ENCODE measurements at places on chromosomes 3 and 15.

- DNase-seq: no peak
Observed at GRCh38 chr3:69205385-69205784, 83.0 kb upstream of the LMOD3 start.

- DNase-seq: peak; percentile 68
Observed at GRCh38 chr3:184417619-184418327, 37.9 kb downstream of the CHRD start.

DNA sequence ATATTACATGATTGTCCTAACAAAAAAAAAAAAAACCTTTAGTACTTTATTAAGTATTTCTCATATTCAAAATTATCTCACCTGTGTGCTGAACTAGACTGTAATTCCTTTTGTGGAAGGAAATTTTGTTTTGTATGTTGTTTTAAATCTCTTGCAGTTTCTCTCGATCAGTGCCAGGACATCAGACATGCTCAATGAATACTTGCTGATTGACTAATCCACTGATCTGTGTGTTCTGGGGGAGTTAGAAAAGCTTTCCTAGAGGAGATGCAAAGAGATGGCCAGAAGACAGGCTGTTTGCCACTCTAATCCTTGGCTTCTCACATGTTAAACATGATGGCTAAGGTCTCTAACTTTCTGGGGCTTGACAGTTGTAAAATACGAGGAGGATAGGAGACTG, 233.3 kb upstream of the NR2E3 start:
- DNase-seq: no peak

- no peak for DNase-seq
Observed at GRCh38 chr3:129747992-129748391, 141.5 kb upstream of the PLXND1 start.

DNA sequence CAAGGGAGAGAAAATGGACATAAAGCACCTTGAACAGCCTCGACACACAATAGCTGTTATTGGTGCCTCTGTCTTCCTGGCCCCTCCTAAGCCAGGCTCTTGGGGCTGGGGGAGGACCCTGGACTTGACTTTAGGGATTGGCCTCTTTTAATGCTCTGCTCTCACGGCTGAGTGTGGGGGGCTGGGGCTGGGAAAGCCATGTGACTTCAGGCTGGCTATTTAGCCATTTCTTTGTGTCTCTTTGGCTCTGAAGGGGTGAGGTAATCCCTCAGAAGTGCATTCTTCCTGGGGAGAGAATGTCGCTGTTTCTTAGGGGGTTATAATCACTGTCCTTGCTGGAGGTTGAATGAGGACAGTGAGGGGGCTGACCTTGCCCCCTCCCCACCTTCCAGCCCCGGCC, 26.2 kb downstream of the MAGEF1 start:
- DNase-seq: no peak

DNA sequence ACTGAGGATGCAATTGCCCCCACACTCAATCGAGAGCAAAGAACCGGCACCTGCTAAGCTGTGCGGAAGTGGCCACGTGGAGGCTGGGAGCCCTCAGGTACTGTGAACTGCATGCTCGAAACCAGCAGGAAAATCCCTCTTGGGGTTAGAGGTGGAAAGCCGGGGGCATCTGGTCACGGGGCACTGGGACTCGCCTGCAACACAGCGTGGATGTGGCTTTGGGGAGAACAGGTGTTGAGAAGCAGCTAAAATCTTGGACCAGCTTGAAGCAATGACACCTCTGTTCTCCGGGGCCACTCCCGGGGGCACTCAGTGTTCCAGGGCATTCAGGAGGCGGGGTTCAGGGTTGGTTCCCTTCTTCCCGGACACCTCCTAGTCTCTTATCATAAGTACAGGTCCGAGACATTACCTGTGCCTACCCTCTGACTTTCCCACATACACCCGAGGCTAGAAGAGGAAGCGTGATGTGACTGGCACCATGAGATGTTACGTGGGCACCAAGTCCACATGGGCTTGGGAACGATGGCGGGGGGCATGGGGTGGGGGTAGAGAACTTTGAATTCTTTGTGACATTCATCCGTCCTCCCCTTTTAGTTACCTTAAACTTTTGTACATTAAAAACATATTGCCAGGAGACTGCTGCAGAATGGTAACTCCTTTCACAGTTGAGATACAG, 172.0 kb downstream of the ADAMTS17 start:
- DNase-seq: no peak

GRCh38 chr15:31214864-31215489, 111.7 kb upstream of the KLF13 start:
- no peak for DNase-seq

- DNase-seq: no peak
Observed at GRCh38 chr3:18837137-18837755, 311.1 kb upstream of the KCNH8 start.

GRCh38 chr15:74345051-74345450, 22.4 kb downstream of the CYP11A1 start:
- DNase-seq: no peak

- no peak for DNase-seq
Observed at GRCh38 chr15:31031471-31032067, 40.1 kb upstream of the MTMR10 start.

DNA sequence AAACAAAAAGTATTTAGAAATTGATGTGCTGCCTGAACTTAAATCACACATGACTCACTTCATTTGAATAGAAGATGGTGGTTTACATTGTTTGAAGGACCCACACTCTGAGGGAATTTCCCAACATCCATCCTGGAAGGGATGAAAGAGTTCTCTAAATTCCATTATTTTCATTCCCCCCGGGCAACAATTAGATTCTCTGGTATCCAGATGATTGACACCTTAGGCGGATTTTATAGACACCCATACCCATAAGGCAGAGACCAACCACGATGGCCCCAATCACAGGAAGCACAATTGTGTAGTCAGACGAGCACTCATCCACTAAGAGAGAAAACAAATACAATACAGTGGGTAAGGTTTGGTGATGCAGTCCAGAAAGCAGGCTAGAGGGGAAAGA, 24.6 kb upstream of the MCCC1 start:
- DNase-seq: no peak

- DNase-seq: no peak
Observed at GRCh38 chr15:92006186-92007028, 152.9 kb downstream of the SLCO3A1 start.

GRCh38 chr3:122635789-122636188, 44.9 kb upstream of the PARP14 start:
- no peak for DNase-seq

DNA sequence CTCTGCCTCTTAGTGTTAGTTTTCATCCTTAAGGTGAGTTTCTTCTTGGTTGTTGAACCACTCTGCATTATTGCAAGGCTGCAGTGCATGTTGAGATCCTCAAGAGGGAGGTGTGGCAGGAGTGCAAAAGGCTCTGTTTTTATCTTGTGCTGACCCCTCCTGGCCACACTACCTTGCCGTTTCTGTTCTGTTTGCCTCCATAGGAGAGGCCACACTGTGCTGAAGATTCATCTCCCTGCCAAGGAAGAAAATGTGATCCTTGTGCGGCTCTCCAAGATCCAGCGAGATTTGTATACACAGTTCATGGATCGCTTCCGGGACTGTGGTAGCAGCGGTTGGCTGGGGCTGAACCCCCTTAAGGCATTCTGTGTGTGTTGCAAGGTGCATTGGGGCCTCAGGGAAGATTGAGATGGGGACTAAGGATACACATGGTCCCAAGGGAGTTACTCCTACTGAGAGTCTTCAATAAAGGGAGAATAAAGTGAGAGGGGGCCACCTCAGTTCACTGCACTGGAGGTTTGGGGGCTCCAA, 33.0 kb upstream of the TEX264 start:
- peak; percentile 3 for DNase-seq

DNA sequence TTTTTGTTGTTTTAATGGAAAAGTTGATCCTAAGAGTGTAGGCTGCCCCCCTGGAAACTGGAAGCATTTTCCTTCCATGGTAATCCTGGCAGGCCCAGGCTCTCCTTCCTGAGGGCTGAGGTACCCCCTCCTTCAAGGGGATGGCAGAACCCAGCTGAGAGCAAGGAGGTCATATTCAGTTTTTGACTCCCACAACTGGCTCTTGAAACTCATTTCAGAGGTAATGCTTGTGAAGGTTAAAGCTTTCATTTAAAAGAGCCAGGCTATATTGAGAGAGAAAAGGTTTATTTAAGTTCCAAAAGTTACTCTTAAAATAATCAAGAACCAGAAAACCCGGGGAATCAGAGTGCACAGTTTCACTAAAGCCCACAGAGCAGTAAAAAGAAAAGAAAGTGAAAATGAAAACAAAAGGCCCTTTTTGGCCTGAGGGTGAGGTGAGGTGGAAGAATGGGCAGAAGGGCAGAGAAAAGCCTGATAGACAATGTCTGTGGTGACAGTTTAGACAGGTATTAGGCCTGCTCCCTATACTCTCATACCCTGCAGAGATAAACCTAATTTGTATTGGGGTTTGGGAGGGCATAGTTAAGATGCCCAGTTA, 47.0 kb upstream of the RBP1 start:
- no peak for DNase-seq

DNA sequence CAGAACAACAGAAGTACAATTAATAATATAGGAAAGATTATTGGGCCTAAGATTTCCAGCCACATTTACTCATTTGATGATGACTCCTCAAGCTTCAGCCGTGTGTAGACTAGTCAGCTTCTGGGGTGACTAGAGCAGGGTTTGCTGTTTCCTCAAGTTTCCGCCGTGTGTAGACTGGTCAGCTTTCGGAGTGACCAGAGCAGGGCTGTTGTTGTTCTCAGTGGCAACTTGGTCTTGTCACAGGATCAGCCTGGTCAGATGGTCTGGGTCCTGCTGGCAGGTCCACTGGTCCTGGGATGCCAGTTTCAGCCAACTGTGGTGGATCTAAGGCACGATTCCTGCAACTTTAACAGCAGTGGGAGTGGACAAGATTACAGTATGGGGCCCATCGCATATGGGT, 21.8 kb upstream of the NOX5 start:
- no peak for DNase-seq

- DNase-seq: no peak
Observed at GRCh38 chr3:28252001-28252431, 10.6 kb downstream of the CMC1 start.

- DNase-seq: no peak
Observed at GRCh38 chr15:41809526-41810220, 18.2 kb upstream of the JMJD7 start.

DNA sequence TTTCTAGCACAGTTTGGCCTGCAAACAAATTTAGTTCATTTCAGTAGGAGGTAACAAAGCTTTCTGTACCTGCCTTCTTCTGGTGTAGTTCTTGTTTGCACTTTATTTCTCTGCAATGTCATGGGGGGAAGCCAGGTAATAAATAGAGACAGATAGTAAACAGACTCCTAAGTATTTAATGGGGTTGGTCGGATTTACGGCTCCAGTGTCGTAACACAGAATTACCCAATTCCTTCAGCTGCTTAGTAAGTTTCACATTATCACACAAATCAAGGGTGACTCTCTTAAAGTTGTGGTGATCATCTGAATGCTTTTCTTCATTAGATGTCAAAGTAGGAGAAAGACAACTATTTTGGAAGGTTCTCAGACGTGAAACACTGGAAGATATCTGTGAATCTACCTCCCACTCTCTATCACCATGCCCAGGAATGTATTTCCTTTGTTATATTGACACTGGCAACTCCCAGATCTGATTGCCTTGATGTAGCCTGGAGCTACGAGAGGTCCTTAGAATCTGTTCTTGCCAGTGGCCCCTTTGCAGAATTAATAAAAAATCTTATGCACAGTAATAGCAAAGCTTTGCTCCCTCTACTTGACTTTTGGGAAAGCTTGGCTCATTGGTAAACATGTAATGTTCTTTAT, 25.0 kb upstream of the TMC3 start:
- DNase-seq: no peak
